NCI-H187 (cell line): ENCODE measurements at places on chromosomes 13 and 19.

DNA sequence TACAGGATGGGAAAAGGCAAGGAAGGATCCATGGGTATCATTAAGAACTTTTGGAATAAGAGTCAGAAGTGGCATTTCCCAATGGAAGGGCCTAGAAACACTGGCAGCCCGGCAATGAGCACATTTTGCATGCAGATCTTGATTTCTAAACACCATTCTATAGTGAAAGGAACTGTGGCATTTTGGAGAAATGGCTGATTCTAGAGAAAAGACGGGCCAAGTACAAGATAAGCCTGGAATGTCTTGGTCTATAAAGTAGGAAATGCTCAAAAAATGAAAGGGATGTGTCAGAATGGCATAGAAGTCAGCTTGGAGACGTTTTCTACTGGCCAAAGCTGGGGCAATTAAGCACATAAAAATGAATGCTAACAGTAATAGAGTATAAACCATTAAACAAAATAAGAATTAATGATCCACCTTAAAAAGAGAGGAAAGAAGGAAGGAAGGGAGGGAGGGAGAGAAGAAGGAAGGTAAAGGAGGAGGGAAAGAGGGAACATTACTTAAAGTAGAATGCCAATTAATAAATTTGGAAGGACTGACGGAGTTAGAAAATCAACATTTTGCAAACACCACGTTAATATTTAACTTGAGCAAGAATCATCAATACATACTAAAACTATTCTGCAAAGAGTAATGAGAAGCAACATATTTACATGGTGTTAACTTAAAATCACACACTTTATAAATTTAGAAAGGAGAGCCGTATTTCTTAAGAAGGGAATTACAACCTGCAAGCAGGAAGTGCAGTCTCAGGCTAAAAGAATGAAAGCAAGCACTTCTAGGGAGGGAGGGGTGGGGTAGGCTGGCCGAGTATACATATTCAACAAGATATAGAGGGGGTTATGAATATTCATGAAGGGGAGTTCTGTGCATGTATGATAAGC, 78.9 kb downstream of the ANKRD10 start:
- DNase-seq, result no peak

DNA sequence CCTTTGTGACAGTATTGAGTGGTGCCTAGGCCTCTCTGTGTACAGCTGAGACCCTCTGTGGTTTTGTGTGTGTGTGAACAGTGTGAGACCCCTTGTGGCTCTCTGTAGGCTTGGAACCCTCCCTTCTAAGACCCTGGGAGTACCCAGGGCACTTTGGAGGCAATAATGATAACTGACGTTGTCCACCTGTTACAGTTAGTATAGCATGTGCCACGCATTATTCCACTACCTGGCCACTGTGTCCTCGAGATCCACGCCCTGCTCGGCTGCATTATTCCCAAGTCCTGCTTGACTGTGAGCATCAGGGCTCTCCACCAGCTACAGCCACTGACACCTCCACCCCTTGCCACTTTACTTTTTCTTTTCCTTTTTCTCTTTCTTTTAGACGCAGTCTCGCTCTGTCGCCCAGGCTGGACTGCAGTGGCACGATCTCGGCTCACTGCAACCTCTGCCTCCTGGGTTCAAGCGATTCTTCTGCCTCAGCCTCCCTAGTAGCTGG, 2.0 kb downstream of the GRAMD1A start:
- no peak for DNase-seq

DNA sequence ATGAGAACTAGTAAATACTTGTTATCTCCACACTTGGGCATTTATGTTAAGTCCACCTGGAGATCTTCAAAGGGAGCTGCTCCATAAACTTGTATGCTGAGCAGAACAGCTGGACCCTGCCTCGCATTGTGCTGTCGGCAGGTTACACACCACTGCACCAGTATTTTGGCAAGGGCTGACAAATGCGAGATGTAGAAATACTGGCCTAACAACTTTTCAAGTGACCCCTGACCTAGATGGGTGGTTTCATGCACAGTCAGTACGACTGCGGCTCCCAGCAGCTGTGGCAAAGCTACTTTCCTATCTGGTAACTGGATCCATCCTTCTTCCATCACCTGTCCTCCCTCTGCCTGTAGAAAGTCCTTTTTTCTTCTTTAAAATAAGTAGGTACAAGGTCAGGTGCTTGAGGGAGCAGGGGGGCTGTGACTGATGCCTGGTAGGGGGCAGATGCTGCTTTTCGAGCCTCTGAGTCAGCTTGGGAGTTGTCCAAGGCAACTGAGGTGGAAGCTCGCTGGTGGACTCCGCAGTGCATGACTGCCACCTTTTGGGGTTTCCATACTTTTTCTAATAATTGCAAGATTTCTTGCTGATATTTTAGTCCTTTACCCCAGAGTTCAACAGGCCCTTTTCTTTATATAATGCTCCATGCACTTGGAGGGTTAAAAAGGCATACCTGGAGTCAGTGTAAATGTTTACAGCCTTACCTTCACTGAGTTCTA, 86.8 kb downstream of the SLC25A15 start:
- DNase-seq, result no peak

GRCh38 chr19:45502111-45502510, 3.9 kb downstream of the PPM1N start:
- no peak for DNase-seq

DNA sequence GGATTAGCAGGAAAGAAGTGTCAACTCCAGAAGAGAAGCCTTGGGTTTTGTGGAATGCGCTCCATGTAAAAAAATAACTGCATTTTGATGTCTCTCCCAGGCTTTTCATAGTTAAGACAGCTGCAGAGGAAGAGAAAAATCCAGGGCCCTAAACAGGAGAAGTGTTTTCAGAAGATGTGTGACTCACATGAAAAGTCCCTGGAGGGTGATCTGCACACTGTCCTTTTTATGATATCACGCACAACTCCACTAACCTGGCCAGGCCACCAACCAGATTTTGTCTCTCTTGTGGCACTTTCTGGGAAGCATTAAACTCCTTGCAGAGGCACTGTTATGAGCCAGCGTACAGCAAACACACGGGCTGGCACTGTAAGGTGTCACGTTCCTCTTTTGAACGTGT, 267.3 kb downstream of the FGF9 start:
- no peak for DNase-seq

DNA sequence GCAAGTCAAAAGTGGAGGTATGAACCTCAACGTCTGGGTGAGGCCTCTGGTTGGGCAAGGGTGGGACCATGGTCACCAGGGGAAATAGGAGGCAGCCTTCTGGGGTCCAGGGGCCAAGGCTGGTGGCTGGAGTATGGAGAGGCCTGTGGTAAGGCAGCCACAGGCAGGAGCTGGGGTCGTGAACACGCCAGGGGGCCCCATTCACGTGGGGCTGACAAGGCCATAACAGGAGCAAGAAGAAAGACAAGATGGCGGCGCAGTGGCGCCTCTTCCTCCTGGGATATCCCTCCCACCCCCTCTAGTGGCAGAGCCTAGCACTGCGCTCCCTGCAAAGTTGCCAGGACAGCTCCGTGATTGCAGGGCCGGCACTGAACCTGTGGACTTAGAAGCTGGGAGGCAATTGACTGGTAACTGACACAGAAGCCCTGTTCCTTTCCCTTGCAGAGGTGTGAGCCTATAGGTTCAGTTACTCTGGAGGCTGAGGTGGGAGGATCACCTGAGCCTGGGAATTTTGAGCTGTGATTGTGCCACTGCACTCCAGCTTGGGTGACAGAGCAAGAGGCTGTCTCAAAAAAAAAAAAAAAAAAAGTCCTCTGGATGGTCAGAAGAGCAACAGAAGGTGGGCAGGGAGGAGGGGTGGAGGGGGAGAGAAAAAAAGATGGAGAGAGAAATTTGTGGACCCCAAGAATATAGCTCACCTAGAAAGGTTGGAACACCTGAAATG, 19.7 kb upstream of the EDDM13 start:
- peak; percentile 35 for DNase-seq

GRCh38 chr13:74866101-74866500, 615.9 kb downstream of the TBC1D4 start:
- DNase-seq, result no peak

GRCh38 chr19:50547385-50548190, 20.6 kb downstream of the LRRC4B start:
- no peak for DNase-seq

- no peak for DNase-seq
Observed at GRCh38 chr13:74761801-74762757, 627.9 kb upstream of the KLF12 start.

GRCh38 chr13:65292488-65292901, 1937.6 kb downstream of the PCDH9 start:
- no peak for DNase-seq

DNA sequence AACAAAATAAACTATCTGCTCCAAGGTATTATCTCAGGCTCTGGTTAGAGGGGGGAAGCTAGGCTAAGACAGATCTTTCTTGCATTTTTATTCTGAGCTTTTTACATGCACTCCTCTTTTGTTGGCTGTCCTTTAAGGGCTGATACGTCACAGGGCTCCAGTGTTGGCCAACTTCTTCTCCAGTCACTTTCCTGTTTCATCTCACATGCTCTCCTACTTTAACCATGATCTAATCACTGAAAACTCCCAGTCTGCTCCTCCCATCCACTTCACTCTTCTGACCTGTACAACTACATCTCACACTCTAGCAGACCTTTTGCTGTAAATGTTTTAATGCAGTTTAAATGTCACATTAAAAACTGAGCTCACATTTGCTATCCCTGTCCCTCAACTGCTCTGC, 510.0 kb upstream of the KLF12 start:
- DNase-seq, result no peak
